ENCODE measurements at places on chromosomes 5 and 9. TPM values are rescaled to one million over a fixed set of nuclear protein-coding genes. Genes with fewer than 3 reads are reported as not detected.

SLC6A19 gene
- total RNA-seq = not detected

CD274 gene
- total RNA-seq = 1.8 TPM

TAF11L10 gene
- not detected for total RNA-seq

DNA sequence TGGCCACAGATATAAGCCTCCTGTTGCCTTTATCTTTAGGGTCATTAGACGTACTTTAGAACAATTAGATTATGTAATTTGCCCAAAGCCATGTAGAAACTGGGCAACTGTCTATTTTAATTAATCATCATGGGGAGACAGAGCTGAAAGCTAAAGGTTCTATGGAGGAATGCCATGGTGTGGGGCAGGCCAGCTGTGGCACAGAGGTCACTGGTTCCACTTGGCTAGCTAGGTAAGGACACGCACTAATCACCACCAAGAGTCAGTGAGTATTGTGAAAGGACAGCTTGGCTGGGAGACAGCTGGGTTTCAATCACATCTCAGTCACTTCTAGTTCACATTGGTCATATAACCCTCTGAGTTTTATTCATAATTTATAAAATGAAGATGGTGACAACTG, 81.7 kb downstream of the HMHB1 start:
- peaks cover 25% of the 10 kb centered on the region for H3K4me1 ChIP-seq
- no peak overlapping the region for H3K4me3 ChIP-seq
- no peaks in the 10 kb centered on the region for H3K36me3 ChIP-seq
- no peak for DNase-seq

DNA sequence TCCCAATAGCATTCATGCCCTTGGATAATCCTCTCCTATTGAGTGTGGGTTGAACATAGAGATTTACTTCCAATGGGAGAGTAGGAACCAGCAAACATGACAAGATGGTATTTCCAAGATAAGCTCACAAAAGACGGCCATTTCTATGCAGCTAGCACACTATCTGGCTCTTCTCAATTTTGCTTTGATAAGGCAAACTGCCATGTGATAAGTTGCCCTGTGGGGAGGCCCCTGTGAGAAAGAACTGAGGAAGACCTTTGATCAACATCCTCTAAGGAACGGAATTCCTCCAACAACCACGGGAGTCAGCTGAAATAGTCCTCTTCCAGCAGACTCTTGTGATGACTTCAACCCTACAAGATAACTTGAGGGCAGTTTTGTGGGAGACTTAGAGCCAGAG, 211.9 kb upstream of the TRPM3 start:
- DNase-seq = no peak
- H3K36me3 ChIP-seq = no peaks in the 10 kb centered on the region
- H3K4me3 ChIP-seq = no peak overlapping the region
- no peaks in the 10 kb centered on the region for H3K27me3 ChIP-seq
- no peaks in the 10 kb centered on the region for H3K4me1 ChIP-seq
- no peak overlapping the region for H3K27ac ChIP-seq

DNA sequence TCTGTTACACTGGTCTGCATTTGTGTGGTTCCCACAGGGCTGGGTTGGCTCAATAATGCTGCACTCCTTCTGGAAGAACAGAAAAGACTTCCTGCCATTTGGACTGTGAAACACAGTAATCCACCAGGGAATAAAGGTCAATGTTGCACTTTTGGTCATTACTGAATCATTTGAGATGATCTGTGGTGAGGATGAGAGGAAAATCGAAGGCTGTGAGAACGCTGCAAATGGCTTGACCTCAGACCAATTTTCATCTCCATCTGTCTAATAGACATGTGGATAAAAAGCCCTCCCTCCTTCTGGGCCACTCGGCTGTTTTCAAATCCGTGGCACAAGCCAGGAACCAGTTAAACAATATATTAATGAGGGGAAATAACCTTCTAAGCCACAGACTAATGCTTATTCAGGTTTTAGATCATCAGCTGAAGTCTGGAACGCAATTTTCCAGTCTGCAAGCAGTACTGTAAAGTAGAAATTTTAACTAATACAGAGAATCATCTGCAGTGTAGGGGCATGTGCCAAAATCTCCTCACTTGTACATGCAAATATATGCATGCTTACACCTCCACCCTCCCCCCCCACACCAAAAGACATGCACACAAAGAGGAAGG, 20.2 kb downstream of the TLE1 start:
- H3K4me1 ChIP-seq = peaks cover 77% of the 10 kb centered on the region
- DNase-seq = peak; percentile 50
- H3K36me3 ChIP-seq = peaks cover 30% of the 10 kb centered on the region
- H3K27me3 ChIP-seq = no peaks in the 10 kb centered on the region

DNA sequence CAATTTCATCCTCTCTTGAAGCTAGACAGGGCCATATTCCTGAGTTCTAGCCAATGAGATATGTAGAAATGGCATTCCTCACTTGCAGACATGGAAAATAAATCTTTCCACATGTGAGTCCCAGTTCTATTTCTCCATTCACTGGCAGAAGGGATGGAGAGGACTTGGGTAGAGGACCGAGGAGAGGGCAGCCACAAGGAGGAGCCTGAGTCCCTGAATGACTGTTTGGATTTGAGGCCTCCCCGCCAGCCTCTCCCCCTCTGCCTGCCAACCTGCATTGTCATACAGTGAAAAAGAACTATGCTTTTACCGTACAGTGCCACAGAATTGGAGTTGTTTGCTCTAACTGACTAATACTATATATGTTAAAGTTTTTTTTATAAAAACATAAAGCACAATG, 583.0 kb upstream of the WWC1 start:
- no peak overlapping the region for H3K27ac ChIP-seq
- no peaks in the 10 kb centered on the region for H3K36me3 ChIP-seq
- H3K27me3 ChIP-seq = no peaks in the 10 kb centered on the region
- H3K4me1 ChIP-seq = no peaks in the 10 kb centered on the region
- no peak overlapping the region for H3K4me3 ChIP-seq

Measured in stomach (tissue), 19 donors.